Activated CD4-positive, CD25-positive, alpha-beta regulatory T cell treated with anti-CD3 and anti-CD28 coated beads, Interleukin-2, amount 50 U/mL, for 72 hours (primary cell): ENCODE measurements at places on chromosomes 13 and 19.

GRCh38 chr19:17831419-17831888 is 10.1 kb upstream of the INSL3 start:
- no peak for DNase-seq

DNA sequence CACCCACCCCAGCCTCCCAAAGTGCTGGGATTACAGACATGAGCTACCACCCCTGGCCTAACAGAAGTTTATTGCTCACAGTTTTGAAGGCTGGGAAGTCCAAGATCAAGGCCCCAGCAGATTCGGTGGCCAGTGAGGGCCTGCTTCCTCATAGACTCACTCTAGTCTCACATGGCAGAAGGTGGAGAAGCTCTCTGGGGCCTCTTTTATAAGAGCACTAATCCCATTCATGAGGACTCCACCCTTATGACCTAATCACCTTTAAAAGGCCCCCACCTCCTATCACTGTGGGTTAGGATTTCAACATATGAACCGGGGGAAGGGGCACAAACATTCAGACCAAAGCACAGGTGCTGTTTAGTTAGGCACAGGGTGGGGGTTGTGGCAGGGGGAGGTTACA is 6.9 kb upstream of the SWSAP1 start:
- no peak for DNase-seq

GRCh38 chr13:106340249-106340648 is 195.2 kb downstream of the EFNB2 start:
- DNase-seq = no peak

- DNase-seq = no peak
These were observed at the start of gene IQCN for GRCh38 chr19:18274219-18274780. TSS of gene IQCN (minus strand) at chr19:18274452. CDS start at chr19:18269478, 4,974 bp downstream.

- no peak for DNase-seq
These were observed 144.8 kb downstream of the IER2 start for GRCh38 chr19:13294812-13295567.

DNA sequence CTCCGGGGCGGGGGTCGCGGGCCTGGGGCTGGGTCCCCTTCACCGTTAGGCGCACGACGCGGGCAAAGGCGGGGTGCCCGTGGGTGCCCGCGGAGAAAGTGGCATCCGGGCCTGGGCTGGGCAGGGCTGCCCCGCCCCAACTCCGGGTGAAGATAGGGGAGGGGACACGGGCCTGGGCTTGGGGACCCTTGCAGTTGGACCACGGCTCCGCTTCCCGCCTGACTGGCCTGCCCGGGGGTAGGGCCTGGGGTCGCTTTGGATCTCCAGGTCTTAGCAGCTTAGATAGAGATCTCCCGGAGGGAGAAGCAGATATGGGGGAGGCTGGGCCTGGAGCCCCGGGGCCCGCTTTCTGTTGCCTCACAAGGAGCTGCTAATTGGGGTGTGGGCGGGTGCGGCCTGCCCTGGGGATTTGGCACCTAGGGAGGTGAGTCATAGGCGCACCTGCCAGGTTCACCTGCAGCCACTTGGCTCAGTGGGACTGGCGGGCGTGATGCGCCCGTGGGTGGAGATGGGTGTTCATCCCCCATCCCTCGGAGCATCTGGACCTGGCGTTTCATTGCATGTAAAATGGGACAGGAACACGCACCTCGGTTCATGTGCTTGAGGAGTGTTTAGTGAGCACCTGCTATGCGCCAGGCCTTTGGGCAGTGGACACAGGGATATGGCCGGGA is 585 bp downstream of the MAP1S start:
- DNase-seq = peak; percentile 37

DNA sequence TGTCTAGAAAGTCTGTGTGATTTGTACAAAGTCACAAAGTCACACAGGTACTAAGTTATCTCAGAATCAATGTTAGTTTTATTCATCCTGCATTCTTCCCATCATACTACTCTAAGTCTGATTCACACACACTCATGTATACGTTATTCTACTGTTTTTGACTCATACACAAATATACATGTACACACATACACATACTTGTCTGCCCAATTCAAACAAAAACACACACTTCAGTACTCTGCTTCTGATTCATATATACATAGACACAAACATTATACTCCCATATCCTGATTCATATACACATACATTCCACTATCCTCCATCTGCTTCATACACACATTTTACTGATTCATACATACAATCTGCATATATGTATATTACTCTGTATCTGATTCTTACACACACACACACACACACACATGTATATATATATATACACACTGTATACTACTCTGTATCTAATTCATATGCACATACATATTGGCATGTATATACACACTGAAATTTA is 69.3 kb downstream of the KLF12 start:
- no peak for DNase-seq

DNA sequence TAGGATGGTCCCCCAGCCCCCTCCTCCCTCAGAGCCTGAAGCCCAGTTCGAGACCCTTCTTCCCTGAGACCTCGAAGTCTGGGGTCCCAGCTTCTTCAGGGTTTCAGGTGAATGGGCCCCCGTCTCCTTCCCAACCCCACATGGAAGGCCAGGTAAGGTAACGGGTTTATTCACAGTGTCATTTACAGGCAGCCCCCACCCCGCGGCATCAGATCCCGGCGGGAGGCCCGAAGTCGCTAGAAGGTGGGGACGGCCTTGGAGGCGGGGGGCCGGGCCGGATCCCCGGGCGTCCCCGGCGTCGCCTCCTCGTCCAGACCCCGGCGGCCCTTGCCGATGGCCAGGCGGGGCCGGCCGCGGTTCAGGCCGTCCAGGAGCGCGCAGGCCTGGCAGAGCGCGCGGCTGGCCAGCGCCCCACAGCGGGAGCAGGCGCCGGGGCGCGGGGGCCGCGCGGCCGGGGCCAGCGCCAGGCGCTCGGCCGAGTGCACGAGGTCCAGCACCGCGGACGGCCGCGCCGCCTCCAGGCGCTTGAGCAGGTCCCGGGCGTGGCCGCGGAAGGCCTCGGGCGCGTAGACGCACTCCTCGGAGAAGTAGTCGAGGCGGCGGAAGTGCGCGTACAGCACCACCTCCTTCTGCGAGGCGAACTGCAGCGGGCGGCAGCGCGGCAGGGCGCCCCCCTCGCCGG is 9.7 kb downstream of the CTU1 start:
- no peak for DNase-seq
